ENCODE measurements at places on chromosomes 4 and X.

DNA sequence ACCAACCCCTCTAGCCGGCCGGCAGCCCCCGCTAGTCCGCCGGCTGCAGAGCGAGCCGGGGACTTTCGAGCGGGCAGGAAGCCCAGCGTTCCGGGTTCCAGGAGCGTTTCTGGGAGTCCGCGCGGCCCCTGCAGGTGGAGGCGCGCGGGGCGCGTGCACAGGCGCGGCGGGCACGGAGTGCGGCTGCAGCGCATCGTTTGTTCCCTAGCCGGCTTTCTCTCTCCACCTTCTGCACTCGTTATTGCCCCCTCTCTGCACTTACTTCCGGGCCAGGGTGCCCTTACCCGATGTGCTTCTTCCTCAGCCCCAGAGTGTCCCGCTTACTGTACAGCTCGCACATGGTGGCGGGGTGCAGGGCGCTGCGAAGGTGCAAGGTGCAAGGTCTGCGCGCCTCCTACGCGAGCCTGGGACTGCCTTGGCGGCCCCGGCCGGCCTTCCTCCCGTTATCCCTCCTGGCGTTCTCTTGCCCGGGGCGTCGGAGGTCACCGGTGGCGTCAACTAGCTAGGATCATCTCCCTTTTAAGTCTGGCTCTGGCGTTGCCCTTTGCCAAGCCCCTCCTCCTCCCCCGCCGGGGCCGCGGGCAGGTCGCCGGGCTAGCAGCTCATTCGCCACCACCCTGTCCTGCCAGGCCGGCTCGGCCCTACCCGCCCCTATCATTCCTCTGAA, at the start of gene ETNPPL:
Gene ETNPPL (minus strand): TSS at position 495 of the 667 bp plus-strand sequence. CDS start 155 bp downstream, at position 340.
- DNase-seq = no peak

GRCh38 chrX:40470830-40471429, 109.8 kb upstream of the ATP6AP2 start:
- DNase-seq = no peak

- DNase-seq = peak; percentile 28
Measured at GRCh38 chr4:76278583-76278982, 27.1 kb downstream of the FAM47E start.

DNA sequence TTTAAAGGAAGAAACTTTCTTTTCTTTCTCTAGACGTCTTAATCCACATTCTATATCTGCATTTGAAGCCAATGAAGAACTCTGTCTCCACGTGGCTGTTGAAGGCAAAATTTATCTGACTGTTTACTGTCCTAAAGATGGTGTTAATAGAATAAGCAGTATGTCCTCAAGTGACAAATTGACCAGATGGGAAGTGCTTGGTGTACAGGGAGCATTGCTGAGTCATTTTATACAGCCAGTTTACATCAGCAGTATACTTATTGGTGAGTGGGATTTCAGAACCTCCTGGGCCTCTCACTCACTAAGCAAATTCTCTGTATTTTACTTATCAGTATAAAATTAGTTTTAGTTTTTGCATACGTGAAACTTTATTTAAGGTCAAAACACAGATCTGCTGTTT, 33.7 kb downstream of the ADAD1 start:
- peak; percentile 77 for DNase-seq

DNA sequence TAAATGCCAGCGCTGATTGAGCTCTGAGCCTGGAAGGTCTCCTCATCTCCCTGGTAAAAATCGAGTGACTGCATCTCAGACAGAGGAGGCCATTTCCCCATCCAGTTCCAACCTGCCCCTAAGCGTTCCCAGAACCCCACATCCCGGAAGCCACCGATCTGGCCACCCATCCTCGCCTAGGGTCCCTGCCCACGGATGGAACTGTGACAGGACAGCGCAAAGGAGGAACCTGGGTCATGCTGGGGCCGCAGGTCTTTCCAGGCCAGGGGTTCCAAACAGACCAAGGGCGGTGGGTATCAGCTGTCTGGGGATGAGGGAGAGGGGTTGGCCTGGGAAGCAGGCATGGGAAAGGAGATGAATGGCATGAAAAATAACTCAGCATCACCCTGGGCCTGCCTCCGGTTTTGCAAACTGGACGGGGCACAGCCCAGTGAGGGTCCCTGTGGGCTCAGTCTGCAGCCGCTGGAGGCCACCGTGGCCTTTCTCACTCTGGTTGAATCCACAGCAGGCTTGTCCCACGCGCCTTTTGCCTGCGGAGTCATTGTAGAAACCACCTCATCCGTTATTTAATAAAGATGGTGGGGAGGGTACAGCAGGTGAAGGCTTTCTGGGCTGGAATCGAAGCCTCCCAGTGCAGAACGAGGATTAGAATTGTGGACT, 49.1 kb downstream of the ABLIM2 start:
- DNase-seq = no peak

GRCh38 chr4:64539234-64539849, 130.1 kb upstream of the TECRL start:
- DNase-seq = peak; percentile 79

GRCh38 chr4:36091997-36092396, 152.3 kb downstream of the ARAP2 start:
- DNase-seq = no peak

DNA sequence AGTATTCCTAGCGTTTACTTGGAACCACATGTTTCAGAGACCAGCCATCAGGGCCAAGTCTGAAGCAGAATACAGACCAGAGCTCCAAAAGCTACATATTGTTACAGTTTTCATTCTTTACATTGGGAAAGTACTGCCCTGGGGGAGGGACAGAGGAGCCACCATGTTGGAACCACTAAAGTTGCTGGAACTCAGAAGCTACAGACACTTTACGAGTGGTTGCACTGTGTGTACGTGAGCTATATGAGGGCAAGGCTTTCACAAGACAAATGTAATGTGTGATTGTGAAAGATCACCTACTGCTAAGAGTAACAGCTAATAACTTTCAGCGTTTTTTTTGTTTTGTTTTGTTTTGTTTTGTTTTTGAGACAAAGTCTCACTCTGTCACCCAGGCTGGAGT, 11.7 kb downstream of the GPC3 start:
- no peak for DNase-seq

DNA sequence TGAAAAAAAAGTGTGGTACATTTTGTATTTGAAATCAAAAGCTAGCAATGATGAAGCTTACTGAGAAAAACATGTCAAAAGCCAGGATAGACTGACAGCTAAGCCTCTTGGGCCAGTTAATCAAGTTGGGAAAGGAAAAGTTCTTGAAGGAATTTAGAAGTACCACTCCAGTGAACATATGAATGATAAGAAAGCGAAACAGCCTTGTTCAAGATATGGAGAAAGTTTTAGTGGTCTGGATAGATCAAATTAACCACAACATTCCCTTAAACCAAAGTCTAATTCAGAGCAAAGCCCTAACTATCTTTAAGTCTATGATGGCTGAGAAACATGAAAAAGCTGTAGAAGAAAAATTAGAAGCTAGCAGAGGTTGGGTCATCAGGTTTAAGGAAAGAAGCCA, 268.3 kb downstream of the PDHA2 start:
- DNase-seq = no peak

DNA sequence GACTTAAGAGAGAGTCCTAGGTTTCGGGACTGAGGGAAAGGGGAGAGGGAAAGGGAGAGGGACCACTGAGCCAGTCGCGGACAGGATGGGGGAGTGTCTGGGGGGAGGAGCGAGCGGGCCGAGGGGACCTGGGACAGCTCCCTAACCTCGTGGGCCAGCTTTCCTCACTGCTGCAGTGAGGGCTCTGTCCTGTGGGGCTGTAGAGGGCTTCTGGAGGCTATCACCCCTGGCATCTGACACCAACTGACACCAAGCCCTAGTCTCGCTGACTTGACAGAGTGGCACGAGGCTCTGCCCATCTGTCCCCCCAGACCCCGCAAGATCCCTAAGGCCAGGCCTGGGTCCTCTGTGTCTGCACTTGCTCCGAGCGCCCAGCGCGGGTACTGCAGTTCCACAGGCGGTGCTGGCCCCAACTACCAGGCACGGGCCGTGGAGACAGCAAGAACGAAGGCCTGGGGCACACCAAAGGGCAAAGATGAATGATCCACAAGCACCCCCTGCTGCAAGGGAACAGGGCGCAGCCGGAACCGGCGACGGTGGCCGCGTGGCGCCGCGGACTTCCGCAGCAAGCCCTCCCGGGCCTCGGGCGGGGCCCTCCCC, 465 bp downstream of the HAUS7 start:
- peak; percentile 73 for DNase-seq

GRCh38 chr4:139736661-139737060, 71.0 kb downstream of the MGST2 start:
- DNase-seq = no peak

DNA sequence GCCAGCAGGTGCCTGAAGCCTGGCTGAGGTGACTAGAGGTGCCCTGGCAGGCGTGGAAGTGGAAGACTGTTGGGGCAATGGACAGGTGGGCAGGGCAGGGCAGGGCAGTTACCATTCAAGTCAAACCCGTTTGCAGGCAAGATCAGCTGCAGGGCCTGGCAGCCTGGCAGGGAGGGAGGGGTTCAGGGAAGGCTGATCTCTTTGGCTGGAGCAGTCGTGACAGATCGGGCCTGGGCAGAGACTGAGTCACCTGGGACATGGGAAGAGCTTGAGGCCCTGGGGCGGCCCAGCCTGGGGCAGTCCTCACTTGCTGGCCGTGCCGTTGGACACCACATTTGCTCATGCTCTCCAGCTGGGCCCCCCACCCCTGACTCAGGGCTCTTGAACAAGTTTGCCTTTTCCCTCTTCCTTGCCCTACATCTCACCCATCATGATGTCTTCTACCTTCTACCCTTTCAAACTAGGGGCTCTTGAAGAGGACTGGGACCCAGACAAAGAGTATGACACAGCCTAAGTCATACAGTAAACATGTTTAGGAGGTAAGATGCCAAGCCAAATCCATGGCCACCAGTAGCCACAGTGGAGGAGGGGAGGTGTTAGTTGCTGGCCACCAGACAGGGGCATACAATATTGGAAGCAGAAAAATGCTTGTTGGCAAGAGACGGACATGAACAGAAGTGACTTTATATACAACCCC, 2.0 kb upstream of the ZNF185 start:
- DNase-seq = no peak

- DNase-seq = no peak
Measured at GRCh38 chr4:130646886-130647285, 1550.9 kb downstream of the C4orf33 start.
